ENCODE measurements at places on chromosomes 6 and 20.

DNA sequence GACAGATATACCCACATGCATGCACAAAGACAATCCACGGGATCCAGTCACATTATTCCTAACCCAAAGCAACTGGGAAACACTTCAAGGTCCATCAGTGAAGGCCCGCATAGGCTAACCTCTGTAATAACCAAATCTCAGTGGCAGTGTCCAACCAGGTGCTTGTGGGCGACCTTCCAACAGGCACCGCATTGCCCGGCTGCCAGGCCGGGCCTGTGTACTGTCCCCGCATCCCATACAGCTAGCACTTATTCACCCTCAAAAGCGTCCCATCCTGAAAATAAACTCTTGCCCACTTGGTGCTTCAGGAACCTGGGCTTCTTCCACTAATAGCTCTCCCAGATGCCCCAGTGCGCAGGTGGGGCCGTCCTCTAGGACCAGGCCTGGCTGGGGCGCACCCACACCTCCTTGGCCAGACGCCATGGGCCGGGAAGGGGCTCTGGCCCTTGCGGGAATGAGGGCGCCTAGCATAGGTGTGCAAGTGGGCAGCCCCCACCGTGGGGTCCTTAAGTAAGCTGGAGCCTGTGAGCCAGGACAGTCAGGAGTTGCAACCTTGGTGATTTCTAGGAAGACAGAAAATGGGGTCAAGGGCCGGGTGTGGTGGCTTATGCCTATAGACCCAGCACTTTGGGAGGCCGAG lies 1.1 kb upstream of the ENTPD6 start:
- no peak for DNase-seq

- DNase-seq, result no peak
These were observed 53.2 kb downstream of the PDE7B start for GRCh38 chr6:135904666-135905065.

- DNase-seq, result no peak
These were observed 37.3 kb downstream of the GNAS-AS1 start for GRCh38 chr20:58813369-58813768.

DNA sequence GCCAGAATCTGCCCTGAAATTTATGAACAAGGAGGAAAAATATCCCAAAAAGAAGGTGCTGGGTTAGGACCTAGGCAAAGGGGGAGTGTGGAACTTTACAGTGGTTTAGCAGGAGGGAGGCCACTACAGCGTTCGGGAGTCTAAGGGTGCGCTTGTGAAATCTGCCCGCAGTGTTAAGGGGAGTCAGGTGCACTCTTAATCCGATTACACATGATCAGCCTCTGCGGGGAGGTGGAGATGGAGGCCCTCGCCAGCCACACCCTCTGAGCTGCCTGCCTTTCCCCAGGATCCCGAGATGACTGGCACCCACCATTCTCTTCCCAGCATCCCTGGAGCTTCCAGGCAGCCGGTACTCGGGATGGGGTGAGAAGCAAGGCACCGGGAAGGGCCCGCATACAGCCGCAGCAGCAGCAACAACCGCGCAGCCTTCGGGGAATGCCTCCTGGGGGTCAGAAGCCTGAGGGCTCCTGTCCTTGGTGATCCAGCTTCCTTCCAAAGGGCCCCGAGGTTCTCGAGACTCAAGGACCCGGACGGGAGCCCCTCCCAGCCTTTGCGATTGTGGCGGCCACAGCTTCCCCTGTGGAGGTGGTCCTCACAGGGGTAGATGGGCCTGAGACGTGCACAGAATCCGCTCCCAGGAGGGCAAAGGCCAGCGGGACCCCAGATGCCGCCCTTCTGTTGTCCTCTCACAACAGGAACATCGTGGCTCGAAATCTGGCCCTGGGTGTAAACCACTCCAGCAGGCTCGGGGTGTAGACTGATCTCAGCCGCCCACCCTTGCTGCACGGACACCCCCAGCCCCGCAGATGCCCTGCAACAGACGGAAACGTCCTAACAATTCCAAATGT lies 57.3 kb upstream of the CST7 start:
- DNase-seq, result no peak

DNA sequence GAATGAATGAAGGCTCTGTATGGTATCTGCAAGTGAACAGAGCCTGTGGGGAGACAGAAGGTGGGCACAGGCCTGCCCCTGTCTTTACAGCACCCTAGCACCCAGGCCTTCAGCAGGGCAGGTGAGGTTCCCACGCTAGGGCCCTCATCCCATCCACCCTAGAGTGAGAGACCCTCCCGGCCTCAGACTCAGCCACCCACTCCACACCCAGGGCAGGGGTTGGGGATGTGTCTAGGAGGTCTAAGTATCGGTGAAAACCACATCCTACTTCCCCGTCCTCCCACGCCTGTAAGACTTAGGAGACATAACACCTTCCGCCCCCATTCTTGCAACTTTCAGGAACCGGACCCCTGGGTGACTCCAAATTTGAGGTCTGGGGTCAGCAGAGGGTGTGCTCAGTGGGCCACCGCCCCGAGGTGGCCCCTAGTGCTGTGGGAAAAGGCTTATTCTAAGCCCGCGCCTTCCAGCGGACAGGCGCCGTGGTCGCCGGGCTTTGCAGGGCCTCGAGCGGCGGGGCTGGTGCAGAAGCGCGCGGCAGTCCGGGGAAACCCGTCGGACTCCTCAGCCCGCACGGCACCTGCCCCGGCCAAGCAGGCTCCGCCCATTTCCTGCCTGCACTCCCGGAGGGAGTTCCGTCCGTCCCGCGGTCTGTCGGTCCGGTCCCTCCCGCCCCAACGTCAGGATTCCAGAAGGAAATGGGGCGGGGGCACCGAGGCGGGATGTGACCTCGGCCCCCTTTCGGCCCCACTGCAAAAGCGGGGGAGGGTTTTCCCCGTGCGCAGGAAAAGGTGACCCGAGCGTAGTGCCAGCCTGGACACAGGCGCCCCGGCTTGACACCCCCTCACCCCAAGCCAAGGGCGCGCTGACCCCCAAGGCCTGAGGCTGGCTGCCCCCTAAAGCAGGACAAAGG lies 868 bp downstream of the SAMD10 start:
- DNase-seq, result peak; percentile 49

DNA sequence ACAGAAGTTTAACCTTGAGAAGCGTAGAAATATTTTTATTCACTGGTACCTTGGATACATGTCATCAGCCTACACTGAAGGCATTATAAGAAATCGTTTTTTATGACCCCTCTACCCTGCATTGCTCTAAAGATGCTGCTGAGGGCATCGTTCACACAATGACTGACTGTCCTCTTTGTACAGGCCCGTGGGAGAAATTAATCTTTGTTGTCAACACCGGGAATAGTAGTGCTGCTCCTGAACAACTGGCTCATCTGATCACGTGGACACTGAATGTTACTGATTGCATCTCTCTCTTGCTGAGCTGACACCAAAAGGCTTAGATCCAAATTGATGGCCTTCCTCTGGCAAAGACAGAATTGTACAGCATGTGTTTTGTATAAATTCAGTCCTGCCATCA lies 157.1 kb upstream of the SMLR1 start:
- DNase-seq, result no peak

DNA sequence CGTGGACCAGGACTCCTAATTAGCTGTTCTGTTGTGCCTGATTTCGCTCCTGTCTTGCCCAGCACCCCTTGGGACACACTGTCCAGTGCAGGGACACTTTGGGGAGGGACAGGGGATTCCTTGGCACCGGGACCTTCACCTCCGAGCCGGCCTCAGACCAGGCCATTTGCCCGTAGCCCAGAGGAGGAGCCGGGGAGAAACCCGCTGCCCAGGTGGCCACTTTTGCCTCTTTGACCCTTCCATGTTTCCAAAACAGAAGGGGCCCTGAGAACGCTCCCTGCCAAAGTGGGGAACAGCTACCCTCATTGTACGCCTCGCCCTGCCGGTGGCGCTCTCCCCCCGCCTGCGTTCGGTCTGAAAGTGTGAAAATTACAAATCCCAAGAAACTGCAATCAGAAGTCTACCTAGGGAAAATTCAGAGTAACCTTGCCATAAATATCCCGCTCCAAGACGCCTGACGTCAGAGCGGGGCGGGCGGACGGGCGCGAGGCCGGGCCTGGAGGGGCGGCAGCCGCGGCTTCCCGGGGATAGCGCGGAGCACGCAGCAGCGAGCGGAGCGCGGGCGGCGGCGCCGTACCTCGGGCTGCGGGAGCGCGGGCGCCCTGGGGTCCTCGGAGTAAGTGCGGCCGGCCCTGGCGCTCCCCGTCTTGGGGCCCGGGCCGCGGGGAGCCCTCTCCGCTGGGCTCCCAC lies at the start of gene DAAM2:
Gene DAAM2, plus strand, starts transcription at position 527 of the 690 bp plus-strand sequence. CDS start 63,927 bp downstream, outside the sequence.
- no peak for DNase-seq

DNA sequence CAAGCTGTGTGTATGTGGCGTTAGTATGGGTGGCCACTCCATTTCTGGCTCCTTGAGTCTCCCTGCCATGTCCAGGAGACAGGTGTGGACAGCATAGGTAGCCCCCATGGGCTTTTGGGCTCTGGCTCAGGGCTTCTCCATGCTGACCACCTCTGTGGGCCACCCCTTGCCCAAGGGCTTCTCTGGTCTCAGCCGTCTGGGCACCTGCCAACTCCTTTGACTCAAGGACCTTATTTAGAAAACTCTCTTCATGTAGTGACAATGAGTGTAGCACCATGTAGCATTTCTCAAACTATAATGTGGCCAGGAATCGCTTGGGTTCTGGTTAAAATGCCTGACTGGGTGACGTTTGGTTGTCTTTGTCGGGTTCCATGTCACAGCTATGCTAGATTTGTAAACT lies 5.1 kb upstream of the GTSF1L start:
- no peak for DNase-seq

DNA sequence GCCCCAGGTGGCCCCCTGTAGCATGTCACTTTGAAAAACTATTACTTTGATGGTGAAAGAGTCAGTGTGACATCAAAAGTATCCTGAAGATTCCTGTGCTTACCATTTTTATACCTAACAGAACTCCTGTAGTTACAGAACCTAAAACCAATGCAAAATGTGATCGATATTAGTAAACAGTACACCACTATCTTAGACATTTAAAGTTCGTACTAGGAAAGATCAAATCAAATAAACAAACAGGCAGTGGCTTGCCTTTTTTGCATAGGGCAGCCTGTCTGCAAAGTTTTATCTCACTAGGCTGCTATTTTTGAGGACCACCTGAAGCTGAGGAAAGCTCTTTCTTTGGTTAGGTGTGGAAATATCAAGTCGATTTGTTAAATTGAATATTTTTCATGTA lies 944.0 kb upstream of the CITED2 start:
- DNase-seq, result no peak

GRCh38 chr6:166940643-166941068 lies 15.7 kb downstream of the RNASET2 start:
- no peak for DNase-seq

DNA sequence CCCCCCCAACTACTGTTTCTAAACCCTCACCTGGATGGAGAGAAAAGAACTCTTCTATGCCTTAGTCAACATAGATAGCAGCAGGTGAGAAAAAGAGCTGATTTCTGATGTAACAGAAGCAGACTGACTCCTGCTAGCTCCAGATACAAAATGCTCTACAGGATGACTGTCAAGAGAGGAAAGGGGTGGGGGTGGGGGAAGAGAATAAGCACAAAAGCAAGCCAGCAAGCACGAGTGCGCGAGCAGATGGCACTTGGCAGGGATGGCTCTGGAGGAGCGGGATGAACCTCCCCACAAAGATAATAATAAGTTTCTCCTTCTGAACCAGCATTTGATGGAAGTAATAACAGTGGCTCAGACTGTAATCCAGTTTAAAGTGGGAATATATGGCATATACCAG lies 45.6 kb upstream of the SPDEF start:
- no peak for DNase-seq

- DNase-seq, result no peak
These were observed 71.3 kb upstream of the EYA2 start for GRCh38 chr20:46823271-46823751.

DNA sequence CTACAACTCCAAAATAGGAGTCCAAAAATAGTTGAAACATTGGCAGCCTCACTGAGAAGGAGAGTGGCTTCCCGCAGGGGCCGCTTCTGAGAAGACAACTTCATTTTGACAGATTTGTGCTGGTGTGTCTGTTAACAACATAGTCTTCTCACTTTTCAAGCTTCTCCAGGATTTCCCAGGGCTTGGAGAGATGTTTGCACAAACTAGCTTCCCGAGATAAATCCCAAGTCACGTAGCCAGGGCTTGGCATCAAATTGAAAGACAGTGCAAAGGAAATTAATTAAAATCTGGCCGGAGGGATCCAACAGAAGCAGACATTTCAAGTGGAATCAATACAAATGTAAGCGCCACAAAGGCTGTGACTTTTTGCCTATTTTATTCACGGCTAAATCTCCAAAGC lies 630.2 kb downstream of the DHX35 start:
- no peak for DNase-seq

DNA sequence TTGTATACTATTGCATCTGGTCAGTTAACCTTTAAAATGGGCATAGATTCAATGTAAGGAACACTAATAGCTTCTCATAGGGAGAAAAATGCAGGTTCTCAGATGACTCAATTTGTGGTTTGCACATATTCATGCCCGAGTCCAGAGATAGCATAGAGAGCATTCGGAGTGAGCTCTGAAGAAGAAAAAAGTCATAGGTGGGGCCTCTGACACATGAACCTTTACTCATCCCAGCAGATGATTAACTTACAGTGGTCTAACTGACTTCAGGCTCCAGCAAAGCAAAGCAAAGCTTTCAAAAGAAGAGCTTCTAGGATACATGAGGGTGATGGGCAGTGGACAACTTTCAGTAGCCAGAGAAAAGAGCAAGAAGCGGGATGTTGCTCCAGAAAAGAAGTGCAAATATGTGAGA lies 55.3 kb upstream of the BTN3A2 start:
- DNase-seq, result no peak

DNA sequence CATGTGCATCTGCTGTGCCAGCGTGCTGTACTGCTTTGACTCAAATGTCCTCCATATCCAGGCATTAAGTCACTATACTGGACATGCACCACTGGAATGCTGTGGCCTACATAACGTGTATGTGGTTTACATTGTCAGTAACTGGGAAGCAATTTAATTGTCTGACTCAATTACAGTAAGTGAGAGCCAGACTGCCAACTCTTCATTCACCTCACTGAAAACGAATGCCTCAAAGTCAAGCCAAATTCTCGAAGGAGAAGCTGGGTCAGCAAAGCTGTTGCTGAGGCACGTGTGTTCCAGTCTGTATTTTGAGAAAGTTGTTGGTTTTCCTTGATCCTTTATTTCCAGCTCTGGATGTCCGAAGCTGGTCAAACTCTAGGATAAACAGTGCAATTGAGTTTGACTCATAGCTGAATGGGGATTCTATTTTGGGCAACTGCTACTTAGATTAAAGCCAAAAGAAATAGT lies 534.3 kb downstream of the COL12A1 start:
- DNase-seq, result no peak

DNA sequence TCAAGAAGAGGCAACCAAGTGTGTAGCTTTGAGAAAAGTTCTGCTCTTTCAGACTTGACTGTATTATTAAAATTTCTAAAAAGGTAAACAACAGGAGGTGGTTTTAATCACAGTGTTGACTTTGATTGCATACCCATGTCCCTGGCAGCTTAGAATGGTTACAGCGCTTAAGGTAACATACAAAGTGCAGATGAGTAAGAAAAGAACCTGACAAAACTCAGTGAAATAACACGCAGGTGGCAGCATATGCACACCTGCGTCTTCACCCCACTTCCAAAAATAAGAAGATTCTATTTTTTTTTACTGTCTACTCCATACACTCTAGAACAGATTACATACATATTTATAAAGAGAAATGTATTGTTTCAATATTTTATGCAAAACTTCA lies 233.5 kb downstream of the GMPR start:
- no peak for DNase-seq

Measured in stimulated activated naive CD4-positive, alpha-beta T cell (primary cell).